Activated CD8-positive, alpha-beta T cell treated with anti-CD3 and anti-CD28 coated beads for 36 hours (primary cell): ENCODE measurements at places on chromosomes 3 and 15. TPM values are rescaled to one million over a fixed set of nuclear protein-coding genes. Genes with fewer than 3 reads are reported as not detected.
A peak's percentile ranks its signal among the peaks of the same experiment; 100 is the strongest.

Gene IMPG2
- total RNA-seq = 0.13 TPM

Gene MAP2K5
- 19.0 TPM for total RNA-seq

Gene CCDC54
- not detected for total RNA-seq

Gene HMCES
- total RNA-seq = 57.8 TPM

Gene IGF2BP2
- 0.65 TPM for total RNA-seq

Gene FSD2
- total RNA-seq = not detected

DNA sequence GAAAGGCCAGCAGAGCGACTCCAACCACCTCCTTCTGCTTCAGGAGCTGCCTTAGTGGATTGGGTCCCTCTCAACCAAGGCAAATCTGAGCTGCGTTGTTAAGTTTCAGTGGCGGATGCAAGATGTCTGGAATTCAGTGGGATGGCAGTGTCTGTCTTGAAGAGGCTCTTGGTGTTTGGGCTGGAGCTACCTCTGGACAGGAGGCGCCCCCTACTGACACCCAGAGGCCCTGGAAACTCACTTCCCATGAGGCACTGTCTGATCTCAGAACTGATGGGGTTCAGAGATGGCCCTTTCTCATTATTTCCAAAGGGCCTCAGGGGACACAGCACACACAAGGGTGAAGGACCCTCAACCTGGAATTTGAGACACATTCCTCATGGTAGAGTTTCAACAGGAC, 6.0 kb upstream of the SLC28A1 start:
- peak; percentile 86 for DNase-seq

- no peak for DNase-seq
Observed at GRCh38 chr15:74528876-74529275, 12.1 kb upstream of the ARID3B start.

DNA sequence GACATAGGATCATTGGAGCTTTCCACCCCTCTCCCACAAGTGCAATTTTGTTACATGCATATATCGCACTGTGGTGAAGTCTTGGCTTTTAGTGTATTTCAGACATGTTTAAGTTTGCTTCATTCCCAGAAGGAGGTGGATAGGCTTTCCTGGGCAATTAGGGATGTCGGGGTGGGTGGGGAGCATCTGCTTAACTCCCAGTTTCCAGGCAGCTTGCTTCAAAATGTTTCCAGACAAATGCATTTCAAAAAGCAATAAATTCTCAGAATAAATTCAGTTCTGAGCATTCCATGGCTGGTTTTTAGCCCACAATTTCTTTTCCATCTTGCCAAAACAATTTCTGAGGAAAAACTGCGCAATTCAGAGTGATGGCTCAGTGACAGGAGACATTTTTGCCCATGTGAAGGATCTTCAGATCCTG, 227.7 kb upstream of the ZPLD1 start:
- no peak for DNase-seq

DNA sequence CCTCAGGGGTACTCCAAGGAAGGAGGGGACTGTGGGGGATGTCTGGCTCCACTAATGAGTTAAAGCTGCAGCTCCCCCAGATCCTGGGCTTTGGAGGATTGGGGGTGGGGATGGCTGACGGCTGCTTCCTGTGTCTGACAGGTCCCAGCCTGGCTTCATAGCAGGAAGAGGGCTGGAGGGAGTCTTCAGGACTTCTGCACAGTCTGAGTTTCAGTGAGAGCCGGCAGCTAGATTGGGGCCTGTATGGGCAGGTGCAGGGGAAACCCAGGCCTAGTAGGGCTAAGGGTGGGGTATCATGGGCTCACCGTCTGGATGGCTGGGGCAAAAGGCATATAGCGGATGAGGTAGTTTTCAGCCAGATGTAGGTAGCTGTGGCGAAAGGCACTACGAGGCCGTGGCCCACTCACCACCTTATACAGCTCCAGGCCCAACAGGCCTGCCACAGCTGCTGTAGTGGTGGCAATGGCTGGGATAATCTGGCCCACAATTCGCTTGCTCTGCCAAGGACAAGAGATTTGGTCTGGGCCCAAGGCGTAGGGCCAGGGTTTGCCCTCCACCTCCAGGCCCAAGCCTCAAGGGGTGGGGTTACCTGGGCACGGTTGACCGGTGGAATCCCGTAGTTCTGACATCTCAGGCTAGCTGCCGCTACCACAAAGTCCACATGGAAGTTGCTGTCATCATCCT, 4.5 kb downstream of the INKA1 start:
- DNase-seq = no peak

- DNase-seq = no peak
Observed at GRCh38 chr3:160686955-160687535, 10.1 kb downstream of the ARL14 start.

DNA sequence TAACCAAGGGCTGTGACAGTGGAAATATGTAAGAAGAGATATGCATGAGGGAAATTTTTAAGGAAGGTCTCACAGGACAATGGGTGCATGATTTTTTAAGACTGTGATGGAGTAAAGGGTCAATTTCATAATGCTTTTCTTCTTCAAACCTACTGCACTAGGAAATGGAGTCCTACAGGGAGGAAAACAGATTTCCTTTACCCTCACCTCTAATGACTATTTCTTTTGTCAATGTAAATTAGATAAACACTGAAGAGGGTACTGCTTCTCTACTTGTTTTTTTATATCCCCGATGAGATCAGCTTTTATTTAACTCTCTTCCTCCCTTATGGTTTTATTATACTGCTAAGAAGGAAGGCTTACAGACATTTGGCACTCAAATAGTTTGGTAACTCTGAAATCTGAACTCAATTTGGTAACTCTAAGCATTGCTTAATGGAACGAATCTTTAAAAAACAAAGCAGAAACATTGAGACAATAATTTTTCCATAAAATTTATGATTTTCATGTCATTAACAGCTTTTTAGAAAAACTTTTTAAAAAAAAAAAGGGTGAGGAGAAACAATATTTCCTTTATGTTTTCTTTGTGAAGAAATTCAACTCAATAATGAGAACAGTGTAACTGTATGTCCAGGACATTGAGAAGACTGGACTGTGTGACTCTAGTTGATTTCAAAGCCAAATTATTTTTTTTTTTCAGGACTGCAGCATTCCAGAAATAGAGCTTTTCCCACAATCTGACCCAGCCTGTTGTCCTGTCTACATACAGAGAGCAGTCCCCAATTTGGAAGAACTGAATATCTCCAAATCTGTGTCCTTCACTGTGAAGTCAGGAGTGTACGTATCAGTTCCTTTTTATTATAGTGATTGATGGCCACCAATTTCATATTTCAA, 64.4 kb downstream of the CRYBG3 start:
- DNase-seq = no peak

GRCh38 chr3:71313844-71314243, 269.7 kb downstream of the FOXP1 start:
- no peak for DNase-seq

GRCh38 chr15:63918901-63919348, 85.2 kb upstream of the HERC1 start:
- no peak for DNase-seq

GRCh38 chr3:40019376-40019775, 210.0 kb downstream of the MYRIP start:
- DNase-seq = no peak

- DNase-seq = no peak
Observed at GRCh38 chr3:140845882-140846281, 95.8 kb upstream of the SLC25A36 start.

DNA sequence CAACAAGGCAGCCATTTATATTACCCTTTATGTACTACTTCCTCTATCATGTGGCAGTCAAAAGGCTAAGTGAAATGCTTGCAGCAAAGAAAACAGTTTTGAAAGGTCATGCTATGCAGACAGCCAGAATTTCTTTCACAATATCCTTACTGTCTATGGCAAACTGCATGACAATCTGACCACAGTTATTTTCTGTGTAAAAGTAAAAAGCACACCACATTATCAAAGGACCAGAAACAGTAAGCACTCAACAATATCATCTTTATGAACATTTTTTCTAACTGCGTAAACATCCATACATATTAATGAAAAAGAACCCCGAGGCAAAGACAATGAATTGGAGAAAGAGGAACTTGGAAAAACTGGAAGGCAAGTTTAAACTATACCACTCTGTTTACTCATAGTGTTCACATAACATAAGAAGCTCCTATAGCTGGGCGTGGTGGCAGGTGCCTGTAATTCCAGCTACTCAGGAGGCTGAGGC, 47.9 kb downstream of the PIK3CB start:
- DNase-seq = no peak

- no peak for DNase-seq
Observed at GRCh38 chr3:43043793-43044192, 62.1 kb downstream of the POMGNT2 start.

GRCh38 chr15:68214838-68215254, 9.7 kb upstream of the CALML4 start:
- DNase-seq = no peak

DNA sequence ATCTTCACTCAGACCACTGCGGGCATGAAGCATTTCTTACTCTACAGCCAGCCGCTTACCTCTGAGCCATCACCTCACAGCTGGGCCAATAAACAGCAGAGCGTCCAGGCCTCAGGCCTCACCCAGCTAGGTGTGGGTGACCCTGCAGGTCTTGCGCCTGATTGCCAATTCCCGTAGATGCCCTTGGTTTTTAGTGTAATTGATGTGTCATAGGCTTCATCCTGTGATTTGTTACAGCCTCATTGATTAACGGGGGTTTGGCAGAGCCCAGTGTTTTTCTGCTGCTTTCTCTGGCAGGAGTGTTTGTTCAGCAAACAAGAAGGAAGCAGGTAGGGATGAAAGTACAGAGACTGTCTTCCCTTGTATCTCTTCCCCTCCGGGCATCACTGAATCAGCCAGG, 49.6 kb upstream of the BNIP2 start:
- DNase-seq = no peak

- peak; percentile 49 for DNase-seq
Observed at GRCh38 chr3:5013021-5013906, 34.0 kb downstream of the BHLHE40 start.

DNA sequence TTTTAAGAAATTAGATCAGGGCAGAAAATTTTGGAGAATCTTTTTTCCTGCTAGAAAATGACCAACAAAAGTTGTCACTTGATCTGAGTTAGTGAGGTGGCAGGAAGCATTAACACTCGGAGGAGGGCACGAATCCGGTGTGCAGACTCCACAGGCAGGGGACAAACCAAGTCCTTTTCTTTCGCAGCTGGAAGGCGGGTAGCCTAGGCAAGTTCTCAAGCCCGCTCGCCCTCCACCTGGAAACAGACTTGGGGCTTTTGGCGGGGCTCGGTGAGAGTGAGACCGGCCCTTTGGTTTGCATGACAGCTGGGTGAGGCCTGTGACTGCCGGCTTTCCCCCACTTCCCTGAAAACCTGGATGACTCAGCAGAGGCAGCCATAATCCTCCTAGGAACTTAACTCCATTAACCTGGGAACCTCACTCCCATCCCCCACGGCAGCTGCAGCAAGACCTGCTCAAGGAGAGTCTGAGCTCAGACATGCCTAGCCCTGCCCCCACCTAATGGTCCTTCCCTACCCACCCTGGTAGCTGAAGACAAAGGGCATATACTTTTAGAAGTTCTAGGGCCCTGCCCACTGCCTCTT, 134.8 kb downstream of the MFSD1 start:
- DNase-seq = no peak

GRCh38 chr15:92043283-92043682, 189.8 kb downstream of the SLCO3A1 start:
- DNase-seq = no peak

DNA sequence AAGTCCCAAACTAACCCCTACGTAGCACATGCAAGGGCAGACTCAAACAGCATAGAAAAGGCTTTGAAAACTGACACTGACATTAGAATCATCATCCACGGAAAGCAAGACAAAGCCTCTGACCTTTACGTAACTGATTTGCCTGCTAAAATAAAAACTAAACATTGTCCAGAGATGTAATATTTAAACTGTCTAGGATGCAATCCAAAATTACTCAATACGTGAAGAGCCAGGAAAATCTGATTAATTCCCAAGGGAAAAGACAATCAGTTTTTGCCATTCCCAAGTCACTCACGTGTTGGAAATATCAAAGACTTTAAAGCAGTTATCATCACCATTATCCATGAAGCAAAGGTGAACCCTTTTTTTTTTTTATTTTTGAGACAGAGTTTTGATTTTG, 13.3 kb upstream of the IQCF1 start:
- DNase-seq = no peak

DNA sequence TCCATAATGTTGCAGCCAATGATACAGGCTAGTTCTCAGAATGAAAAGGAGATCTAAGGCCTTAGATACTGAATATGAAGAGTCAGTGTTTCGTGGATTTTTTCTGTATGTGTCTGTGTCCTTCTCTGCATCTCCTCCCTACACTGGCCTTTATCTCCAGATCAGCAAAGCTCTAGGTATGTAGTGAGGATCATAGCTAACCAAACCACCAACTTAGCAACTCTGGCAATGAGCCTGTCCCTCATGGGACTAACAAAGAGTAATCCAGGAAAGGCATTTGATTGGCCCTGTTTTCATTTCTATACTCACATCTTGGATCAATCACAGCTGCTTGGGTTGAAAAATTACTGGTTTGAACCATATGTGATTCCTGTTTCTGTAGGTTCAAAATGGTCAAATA, 18.6 kb upstream of the CNTN3 start:
- no peak for DNase-seq

GRCh38 chr3:137641879-137642704, 122.0 kb upstream of the SOX14 start:
- DNase-seq = no peak

GRCh38 chr3:197394464-197395321, 96.3 kb upstream of the DLG1 start:
- DNase-seq = peak; percentile 84

DNA sequence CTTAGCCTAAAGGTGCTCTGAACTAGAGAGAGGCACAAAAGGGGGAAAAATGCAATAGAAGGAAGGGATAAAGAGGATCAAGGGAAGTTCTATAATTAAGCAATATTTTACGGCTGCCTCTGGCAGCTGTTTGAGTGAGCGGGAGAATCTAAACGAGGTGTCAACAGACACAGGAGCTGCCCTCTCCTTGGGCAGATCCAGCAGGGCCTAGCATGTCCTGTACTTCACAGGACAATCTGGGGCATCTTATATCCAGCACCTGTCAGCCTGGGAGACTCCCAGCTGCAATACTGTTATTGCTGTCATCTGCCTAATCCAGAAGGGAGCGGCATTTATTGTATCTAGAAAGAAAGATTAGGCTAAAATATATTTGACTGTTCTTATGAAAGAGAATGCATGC, 68.9 kb downstream of the WWTR1 start:
- no peak for DNase-seq

DNA sequence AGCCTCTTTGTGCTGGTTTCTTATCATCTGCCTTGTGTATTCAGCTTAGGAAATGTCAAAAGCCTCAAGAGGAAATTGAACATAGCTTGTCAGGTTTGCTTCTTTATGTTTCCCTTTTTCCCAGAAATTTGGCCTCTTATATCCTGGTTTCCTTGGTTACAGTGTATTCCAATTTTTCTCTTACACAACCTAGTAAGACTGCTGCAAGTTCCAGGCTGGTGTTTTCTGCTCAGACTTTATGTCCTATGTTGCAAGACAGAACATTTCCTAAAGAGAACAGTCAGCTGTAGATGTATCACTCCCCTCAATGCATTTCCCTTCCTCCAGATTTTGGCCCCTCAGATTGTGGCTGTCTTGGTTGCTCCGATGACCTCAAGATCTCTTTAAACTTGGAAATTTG, 102.5 kb downstream of the SH3GL3 start:
- DNase-seq = no peak
